Stimulated activated CD4-positive, alpha-beta T cell treated with anti-CD3 and anti-CD28 coated beads, Interleukin-4, amount 100 ng/mL, for 1 hour (primary cell): ENCODE measurements at places on chromosomes 4 and X.

- DNase-seq: no peak
Observed at GRCh38 chr4:132670557-132670956, 478.5 kb upstream of the PCDH10 start.

GRCh38 chr4:158201876-158202275, 8.4 kb upstream of the TMEM144 start:
- DNase-seq: no peak

DNA sequence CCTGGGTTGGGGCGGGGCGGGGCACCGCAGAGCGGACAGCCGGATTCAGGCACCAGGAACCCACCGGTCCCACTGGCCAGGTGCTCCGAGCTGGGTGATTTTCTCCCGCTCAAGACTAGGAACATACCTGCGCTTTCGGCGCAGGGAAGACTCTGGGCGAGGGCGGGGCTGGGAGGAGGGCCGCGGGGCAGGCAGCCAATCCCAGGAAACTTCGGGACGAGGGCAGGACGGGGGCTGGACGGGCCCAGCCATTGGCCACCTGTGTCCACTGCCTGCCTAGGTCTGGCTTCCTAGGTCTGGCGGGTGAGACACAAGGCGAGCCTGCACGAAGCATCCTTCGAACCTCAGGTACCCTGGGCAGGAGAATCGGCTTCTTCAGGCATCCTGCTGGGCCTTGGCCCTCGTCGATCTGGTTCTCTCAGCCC, 274 bp upstream of the ERVMER34-1 start:
- peak; percentile 3 for DNase-seq

DNA sequence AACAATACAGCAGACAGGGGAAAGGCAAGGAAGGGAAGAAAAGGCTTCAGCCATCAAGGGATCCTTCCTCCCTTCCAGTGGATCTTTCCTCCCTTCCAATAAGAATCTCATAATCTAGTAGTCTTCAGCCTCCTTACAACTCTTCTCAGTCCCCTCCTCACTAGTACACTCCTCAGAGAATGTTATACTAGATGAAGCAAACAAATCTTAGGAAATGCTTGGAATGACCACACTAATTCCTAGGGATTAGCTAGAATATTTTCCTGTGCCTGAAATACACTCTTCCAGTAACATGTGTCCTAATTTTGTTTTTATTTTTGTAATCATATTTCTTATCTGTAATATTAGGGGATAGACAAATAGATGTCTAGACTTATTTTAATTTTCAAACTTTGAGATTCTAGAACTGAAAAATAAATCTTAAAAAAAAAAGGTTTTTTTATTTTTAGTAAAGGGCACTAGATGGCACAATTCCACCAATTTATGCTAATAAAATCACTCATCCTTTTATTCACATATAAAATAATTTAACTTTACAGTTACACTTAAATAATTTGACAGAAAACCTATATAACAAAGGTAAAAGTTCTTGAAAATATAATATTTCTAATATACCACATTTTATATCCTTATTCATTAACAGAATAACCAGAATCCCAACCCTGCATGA, 7.0 kb upstream of the STPG2 start:
- no peak for DNase-seq

- DNase-seq: no peak
Observed at GRCh38 chr4:158444621-158445020, 77.1 kb upstream of the RXFP1 start.

- DNase-seq: no peak
Observed at GRCh38 chr4:153494562-153494961, 28.4 kb downstream of the TMEM131L start.

- no peak for DNase-seq
Observed at GRCh38 chr4:167774646-167775045, 317.7 kb upstream of the ANXA10 start.

DNA sequence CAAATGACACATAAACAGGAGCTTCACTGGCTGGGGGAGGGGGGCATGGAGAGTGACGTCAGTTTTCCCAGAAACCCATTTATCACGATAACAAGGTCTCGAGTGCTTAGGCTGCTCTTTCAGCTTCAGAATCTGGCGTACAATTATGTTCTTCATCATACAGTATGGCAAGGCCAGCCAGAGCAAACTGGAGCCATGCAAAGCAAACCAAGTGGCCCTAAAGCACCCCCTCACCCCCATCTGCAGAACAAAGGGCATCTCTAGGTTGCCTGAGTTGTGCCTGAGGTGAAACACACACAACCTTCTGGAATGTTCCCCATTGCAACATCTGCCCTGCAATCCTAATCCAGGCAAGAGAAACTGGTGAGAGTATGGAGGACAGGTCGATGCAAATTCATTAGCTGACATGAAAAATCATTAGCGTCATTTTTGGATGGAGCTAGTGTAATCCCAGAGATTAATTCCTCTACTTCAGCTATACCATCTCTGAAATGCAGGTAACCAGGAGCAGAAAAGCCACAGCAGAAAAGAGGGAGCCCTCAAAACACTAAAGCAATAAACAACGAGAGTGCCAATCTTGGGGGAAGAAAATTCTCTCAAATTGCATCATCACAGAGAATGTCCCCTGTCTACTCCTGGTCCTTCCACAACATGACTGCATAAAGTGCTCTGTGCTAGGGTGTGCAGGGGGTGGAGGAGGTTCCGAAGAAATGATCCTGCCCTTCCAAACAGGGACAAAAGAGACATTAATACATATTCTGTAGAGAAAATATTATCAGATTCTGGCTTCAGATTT, 1.8 kb downstream of the SEPTIN6 start:
- DNase-seq: peak; percentile 66

- no peak for DNase-seq
Observed at GRCh38 chr4:13182133-13182532, 302.0 kb downstream of the RAB28 start.

- DNase-seq: no peak
Observed at GRCh38 chrX:41491267-41492004, 44.3 kb downstream of the NYX start.

DNA sequence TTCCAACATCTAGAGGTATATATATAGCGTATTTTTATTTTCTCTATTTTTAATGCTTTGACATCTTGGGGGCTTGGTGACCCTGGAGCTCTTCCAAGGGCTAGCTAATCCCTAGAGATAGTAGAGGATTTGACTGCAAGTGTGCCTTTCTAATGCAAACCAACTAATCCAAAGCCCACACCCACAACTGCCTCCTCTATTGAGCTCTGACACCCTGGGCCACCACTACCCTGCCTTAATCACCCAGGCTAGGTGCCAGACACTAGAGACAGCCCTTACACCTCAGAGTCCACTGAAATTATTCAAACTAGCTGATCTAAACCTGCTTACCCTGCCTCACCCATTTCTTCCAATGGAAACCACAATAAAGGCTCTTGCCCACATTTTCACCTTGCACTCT, 69.6 kb upstream of the ATXN3L start:
- DNase-seq: no peak

- DNase-seq: no peak
Observed at GRCh38 chrX:129478516-129478915, 44.8 kb downstream of the SMARCA1 start.

DNA sequence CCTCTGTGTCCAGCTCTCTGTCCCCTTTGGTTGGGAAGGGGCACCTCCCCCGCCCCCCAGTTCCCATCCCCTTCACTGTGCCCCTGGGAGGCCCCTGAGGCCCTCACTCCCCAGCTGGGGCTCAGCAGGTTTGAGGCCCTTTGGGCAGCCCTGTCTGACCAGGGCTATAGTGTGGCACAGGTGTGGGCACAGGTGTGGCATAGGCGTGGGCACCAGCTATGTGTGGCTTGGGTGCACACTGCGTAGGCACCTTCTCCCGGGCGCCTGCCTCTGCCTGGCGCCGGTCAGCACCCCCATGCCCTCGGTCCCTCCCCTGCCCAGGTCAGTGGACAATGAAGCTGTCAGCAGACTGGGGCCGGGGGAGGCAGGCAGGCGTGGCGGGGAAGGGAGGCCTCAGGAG, 7.5 kb upstream of the FGFR3 start:
- no peak for DNase-seq

- no peak for DNase-seq
Observed at GRCh38 chr4:101102114-101102742, 245.1 kb downstream of the PPP3CA start.

DNA sequence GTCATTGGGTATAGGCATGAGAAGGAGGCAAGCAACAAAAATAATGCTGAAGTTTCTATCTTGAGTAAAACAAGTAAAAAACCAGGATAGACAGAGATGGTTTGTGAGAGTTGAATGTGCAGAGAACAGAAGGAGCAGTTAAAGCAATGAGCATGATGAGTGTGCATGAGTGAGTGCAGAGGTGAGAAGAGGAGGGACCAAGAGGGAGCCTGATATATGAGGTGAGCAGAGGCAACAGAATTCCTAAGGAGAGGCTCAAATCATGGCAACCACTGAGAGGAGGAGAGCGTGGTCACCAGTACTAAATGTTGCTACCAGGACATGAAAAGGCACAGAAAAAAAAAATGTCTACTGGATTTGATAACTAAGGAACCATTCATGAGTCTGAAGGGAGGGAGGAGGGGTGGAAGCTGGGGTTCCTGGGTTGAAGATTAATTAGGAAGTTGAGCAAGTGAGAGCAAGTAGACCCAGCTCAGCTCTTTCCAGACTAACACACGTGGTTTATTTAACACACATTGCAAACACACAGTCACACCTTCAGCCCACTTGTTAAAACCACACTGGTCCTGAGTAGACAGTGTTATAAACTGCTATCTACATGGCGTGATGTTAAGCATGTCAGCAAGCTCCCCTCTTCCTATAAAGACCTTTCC, 69.0 kb upstream of the IQCM start:
- DNase-seq: no peak

DNA sequence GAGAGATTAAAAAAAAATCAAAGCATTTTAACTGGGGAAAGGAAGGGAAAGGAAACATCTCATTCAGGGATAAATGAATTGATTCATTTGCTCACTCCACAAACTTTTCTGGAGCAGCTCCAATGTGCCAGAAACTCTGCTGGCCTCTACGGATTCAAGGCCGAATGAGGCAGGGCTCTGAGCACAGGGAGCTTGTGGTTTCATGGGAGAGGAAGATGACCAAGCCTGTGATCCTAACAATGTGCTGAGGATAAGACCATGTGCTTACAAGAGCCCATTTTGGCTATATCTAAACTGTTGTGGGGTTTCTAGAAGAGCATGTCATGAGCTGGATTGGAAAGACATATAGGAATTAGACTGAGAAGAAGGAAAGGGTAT, 137.5 kb downstream of the ZNF674 start:
- no peak for DNase-seq

DNA sequence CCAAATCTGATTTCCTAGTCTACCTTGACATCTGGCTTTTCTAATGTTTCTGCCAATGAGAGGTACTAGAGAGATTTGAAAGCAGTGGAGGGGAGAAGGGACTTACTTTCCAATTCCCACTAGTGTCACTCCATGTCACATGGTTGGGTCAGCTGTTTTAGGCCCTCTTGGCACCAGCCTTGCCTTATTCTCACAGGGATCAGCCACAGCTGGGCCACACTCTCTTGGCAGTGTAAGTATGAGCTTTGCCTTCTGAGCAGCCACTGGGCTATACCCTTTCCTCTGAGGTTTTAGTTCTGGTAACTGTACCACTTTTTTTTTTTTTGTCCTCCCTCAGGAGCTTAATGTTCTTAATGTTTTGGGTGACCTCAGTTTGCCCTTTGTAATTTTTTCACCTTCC, 10.2 kb upstream of the ADH1C start:
- DNase-seq: no peak

- no peak for DNase-seq
Observed at GRCh38 chr4:184215709-184216328, 1.9 kb downstream of the ENPP6 start.

GRCh38 chr4:71663780-71664179, 120.1 kb downstream of the GC start:
- DNase-seq: no peak

GRCh38 chrX:10821293-10821692, 200.9 kb upstream of the MID1 start:
- DNase-seq: no peak

DNA sequence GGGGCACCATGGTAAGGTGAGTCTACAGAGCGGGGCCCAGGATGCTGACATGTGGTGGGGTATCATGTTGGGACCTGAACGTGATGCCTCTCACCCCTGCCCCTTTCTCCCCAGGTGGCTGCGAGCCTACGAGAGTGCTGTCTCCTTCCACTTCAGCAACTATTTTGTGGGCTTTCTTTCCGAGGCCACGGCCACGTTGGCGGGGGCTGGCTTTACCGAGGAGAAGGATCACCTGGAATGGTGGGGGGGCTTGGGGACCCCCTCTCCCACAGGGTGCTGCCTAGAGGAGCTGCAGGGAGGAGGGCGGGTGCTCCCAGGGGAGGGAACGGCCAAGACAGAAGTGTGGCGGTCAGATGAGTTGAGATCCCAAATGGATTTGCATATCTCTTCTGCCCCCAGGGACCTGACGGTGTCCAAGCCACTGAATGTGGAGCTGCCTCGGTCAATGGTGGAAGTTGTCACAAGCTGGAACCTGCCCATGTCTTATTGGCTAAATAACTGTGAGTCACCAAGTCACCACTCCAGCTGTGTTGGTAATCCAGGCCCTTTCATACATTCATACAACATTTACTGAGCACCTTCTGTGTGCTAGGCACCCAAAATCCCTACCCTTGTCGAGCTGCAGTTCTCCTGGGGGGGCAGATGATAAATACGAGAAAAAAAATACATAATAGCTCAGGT, 5.5 kb downstream of the PORCN start:
- DNase-seq: no peak

DNA sequence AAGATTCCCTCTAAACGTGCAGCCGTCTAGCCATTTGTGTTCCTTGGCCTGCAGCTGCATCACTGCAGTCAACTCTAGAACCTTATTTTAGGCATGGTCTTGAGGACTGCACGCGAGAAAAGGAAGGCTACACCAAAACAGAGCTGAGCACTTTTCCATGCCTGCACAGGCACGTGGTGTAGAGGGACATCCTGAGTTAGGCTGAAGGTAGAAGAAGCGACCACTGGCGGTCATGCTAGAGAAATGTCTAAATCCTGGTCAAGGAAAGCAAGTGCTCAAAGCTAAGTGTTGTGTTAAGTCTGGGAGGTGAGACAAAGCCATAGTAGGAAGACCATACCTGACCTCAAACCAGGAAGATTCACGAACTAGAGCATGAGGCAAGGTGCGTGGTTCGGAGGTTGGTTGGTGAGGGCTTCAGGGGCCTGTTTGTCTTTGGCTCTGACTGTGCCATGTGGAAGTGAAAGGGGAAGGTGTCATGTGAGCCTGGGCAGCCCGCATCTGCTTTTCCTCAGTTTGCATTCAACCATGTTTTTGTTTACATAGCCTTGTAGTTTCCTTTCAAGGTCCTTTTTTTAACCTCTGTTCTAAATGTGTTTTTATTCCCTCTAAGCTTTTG, 203.8 kb downstream of the AASDH start:
- no peak for DNase-seq

DNA sequence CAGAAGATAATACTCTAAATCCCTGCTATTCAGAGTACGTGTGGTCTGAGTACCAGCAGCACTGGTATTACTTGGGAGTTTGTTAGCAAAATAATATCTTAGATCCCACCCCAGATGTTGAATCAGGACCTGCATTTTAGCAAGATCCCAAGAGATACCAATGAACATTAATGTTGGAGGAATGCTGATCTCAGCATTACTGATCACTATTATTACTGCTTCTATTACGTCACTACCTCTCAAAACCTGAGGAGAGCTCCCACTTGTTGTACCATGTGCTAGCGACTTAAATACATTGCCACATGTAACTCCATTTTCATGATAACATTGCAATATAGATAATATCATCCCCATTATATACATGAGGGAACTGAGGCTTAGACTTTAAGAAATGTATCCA, 185.2 kb downstream of the SPRY1 start:
- no peak for DNase-seq

- DNase-seq: no peak
Observed at GRCh38 chrX:127037159-127037558, 217.6 kb downstream of the PRR32 start.
